ENCODE measurements at places on chromosomes 1 and 21.

- DNase-seq, result peak; percentile 91
Observed at GRCh38 chr1:11784993-11785769, 20.6 kb downstream of the MTHFR start.

GRCh38 chr1:116382857-116383483 lies 9.9 kb downstream of the ATP1A1 start:
- DNase-seq, result peak; percentile 50

DNA sequence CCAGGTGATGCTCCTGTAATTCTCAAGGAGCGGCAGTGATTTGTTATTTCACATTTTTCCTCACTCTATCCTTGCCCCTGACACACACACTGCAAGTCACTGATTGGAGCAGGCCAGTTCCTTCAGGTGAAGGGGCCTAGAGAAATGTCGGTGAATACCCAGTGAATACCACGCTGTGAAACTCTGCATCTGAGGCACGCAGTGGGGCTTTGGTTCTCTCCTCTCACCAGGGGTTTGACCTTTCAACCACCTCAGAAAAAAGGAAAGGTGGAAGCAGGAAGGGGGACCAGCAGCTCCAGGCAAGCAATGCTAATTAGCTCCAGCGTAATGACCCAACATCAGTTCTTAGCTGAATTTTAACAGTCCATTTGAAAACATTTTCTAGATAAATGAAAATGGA lies 532 bp upstream of the FAM177B start:
- DNase-seq, result no peak

GRCh38 chr1:17645068-17645911 lies 105.8 kb downstream of the ARHGEF10L start:
- no peak for DNase-seq

DNA sequence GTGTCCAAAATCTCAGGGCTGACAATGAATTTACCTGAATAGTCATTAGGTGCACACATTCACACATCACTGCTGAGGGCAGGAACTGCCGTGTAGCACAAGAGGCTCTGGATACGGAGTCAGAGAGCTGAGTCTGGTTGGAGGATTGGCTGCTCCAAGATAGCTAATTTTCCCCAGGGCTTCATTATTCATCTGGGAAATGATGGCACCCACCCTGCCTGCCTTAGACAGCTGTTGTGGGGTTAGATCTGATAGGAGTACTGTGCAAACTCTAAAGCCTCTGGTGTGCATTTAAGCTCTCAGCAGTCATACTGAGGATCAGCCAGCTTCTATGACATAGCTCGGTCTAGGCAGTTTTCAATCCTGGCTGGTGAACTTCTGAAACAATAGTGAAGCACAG lies 67.0 kb downstream of the LMX1A start:
- DNase-seq, result no peak

DNA sequence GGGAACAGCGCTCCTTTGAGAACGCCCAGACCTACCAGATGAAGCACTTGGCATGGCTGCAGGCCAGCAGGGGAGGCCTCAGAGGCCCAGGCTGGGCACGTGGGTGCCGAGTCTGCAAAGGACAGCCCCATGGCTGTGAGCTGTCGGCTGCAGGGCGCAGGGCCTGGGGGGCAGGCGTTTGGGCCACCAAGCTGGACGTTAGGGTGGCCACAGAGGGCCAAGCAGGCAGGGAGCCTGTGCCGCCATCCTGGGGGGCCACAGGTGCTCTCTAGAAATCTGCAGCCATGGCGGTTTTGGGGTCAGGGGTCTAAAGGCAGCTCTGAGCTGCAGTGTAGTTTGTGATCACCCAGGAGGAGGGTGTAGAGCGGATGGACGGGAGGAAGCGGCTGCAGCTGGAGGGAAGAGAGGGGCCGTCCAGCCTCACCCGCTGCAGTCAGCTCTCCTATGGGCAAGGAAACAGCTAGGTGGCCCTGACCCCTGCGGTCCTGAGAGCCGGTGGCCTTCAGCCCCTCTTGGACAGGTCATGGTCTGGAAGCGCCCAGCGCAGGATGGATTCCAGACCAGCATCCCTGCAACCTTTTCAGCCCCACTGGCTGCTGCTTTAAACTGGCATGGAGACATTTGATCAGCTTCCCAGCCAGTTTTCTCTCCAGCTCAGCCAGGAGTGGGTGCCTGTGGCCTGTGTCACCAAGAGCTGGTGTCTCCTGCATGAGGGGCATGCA lies 11.0 kb downstream of the IBA57 start:
- DNase-seq, result no peak

DNA sequence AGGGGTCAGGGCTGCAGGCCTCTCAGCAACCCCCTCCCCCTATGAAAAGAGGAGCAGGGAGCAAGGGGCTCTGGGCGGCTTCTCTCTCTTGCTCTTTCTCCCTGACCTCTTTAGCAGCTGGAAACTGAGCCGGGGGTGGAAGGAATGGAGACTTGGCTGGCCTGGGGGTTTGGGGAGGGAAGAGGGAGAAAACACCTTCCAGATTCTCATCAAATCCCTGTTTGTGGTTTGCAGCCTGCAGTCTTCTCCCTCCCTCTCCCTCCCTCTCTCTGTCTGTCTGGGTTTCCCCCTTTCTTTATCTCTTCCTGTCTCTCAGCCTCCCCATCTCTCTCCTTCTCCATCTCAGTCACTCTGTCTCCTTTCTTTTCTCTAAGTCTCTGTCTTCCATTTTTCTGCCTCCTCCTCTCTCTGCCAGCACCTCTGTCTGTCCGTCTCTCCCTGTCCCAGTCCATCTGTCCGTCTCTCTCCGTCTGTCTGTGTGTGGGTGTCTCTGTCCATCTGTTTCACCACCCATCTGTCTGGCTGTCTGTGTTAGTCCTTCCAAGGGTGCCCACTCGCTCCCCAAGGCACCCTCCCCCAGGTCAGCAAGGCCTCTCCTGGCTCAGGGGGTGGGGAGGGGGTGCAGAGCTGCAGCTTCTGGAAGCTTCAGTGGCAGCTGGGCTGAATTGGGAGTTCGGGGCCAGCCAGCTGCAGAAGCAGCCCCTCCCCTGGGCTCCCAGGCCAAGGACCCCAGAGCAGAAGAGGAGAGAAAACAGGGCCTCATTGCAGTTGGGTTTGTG lies 6.2 kb downstream of the AHDC1 start:
- no peak for DNase-seq

GRCh38 chr1:22507587-22507986 lies 55.7 kb upstream of the EPHA8 start:
- no peak for DNase-seq

DNA sequence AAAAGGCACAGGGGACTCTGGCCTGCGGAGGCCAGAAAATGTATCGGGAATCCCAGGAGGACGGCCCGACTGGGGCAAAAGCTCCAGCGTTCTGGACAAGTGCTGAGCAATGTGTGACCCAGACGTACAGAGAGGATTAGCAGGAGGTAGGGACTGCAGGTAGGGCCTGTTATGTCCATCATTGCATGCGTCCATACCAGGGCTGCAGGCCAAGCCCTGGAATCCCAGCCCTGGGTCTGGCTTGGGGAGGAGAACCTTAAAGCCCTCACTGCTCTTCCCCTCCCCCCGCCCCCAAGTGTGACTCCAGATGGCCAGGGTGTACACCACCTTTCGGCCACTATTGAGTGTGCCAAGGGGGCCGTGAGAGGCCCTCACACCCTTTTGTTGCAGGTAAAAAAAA lies 2.0 kb downstream of the RNF207 start:
- DNase-seq, result no peak

GRCh38 chr1:206742719-206743383 lies 27.7 kb upstream of the IL19 start:
- DNase-seq, result no peak

DNA sequence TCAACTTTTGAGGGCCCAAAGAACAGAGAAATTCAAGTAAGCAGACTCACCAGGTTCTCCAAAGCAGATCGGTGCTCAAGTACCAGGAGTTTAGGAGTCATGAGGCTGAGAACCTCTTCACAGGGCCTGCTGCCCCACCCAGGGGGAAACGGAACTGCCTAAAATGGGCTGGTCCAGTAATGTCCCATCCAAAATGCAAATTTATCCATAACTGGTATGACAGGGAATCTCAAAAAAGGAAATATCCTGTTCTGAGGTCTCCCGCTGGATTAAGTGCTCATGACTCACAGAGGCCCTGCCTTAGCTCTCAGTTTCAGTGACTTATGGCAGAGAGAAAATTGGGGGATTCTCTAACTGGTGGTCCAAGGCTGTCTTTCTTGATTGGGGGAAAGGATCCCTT lies 9.3 kb downstream of the SPRR2G start:
- DNase-seq, result no peak

DNA sequence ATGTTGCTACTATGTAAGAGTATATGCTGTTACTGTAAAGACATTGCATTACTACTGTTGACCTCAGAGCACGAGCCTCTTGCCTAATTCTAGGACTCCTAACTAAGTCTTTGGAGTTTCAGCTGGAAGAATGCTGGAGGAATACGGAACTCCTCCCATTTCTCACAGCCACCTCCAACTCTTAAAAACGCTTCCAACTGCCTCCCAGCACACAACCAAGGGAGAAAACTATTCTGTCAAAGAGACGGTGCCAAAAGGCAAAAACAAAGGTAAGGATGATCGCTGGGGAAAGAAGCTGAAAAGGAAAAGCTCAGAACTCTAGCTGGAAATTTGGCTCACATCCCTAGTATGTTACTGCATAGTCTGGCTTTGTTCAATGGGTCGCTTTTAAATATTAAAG lies at the start of gene FMO2:
Gene FMO2 (plus strand): TSS at position 210 of the 400 bp plus-strand sequence. CDS start 414 bp downstream, outside the sequence.
- no peak for DNase-seq

- DNase-seq, result no peak
Observed at GRCh38 chr1:110425612-110426152, 18.2 kb upstream of the LAMTOR5 start.

DNA sequence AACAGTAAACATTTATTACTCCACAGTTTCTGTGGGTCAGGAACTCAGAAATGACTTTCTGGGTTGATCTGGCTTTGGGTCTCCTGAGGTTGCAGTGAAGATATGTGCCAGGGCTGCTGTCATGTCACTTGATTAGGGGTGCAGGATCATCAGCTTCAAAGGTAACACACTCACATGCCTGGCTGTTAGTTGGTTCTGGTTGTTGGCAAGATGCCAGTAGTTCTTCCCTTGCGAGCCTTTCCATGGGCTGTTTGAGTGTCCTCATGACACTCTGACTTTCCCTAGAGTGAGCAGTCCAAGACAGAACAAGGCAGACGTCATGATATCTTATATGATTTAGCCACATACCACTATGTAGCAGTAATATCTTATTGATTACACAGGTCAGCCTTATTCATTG lies 1.8 kb downstream of the SWT1 start:
- DNase-seq, result peak; percentile 44

- peak; percentile 16 for DNase-seq
Observed at GRCh38 chr1:179353546-179353945, 12.2 kb upstream of the AXDND1 start.

DNA sequence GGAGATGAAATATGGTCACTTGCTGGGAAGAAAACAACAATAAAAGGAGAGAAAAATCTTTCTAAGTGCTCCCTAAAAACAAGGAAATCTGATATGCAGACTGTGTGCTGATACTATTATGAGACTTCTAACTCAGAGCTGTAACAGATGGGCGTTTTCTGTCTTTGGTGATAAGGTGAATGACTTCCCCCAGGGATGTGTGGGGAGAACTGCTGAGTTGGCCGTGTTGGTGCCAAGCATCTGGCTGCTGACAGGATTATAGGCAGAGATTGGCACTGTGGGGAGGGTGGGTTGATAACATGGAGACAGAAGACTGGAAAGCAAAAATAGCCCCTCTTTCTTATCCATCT lies 438.5 kb upstream of the PLXNA2 start:
- no peak for DNase-seq

- DNase-seq, result no peak
Observed at GRCh38 chr1:75430526-75430925, 180.4 kb downstream of the SLC44A5 start.

GRCh38 chr1:204453141-204453772 lies 41.3 kb downstream of the PIK3C2B start:
- DNase-seq, result no peak

DNA sequence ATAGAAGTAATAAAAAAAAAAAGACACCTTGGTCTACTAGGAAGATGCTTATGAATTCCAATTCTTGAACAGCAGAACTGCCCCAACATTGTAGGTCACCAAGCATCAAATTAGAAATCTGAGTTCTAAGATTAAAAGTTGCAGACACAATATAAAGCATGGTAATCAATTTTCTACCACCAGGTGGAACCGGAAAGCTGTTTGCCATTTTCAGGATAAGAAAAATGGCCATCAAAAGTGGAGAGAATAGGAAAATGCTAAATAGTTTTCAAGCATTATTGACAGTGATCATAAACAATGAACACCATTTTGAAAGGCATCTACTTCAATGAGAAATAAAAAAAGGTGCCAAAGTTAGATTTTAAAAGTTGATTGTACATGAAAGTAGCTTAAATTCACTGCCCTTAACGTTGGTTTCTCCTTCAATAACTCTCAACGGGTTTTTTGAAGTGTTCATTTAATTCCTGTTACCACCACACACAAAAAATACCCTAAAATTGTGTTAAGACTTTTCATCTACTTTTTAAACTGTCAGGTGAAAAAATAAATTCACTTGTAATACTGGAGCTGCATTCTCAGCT lies 252.9 kb downstream of the KCNT2 start:
- DNase-seq, result no peak

DNA sequence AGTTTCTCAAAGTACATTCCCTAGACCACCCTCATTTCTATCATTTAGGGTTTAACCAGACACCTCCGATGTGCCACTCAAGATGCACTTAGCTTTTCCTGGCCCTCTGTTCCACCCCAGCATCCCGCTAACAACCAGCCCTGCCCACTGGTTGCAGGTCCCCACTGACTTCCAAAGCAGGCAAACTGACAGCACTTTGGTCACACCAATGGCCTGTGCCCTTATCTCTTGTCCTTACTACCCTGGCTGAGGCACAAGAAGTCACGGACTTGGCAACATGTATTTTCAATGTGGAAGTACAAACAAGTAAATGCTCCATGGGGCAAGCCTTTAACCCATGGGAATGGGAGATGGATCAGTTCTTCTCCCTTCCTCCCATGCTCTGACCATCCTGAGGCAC lies 357.1 kb downstream of the OMA1 start:
- DNase-seq, result no peak

GRCh38 chr1:164040754-164041153 lies 518.2 kb upstream of the PBX1 start:
- DNase-seq, result no peak

GRCh38 chr1:15189692-15190370 lies 36.3 kb downstream of the TMEM51 start:
- DNase-seq, result no peak

DNA sequence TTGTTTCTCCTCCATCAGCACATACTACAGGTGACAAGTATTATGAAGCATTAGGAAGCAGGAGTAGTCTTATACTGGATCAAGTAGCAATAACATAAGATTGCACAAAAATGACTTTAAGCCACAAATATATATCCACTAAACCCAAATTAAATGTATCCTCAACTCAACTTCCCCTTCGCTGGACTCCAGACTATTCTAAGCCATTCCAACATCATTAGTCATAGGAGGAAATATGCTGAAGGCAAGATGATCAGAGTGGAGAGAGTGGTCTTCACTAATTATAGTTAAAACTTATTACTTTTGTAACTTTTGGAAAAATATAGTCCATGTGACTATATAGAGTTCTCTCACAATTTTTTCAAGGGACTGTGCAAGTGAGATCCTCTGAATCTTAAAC lies 390.7 kb upstream of the ZP4 start:
- DNase-seq, result no peak

- no peak for DNase-seq
Observed at GRCh38 chr1:39694026-39694425, 2.8 kb upstream of the HPCAL4 start.
